ENCODE measurements at places on chromosomes 12 and 14.

DNA sequence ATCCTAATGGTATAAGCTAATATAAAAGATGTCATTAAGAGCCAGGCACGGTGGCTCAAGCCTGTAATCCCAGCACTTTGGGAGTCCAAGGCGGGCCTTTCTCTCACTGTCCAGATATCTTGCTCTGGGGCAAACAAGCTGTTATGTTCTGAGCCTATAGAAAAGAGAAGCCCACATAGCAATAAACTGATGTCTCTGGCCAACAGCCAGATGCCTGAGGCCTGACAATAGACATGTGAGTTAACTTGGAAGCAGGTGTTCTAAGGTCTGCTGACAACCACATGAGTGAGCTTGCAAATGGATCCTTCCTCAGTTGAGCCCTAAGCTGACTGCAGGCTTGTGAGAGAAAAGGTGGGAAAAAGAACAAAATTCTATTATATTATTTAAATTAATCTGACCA lies 25.0 kb downstream of the YAF2 start:
- no peak for DNase-seq

DNA sequence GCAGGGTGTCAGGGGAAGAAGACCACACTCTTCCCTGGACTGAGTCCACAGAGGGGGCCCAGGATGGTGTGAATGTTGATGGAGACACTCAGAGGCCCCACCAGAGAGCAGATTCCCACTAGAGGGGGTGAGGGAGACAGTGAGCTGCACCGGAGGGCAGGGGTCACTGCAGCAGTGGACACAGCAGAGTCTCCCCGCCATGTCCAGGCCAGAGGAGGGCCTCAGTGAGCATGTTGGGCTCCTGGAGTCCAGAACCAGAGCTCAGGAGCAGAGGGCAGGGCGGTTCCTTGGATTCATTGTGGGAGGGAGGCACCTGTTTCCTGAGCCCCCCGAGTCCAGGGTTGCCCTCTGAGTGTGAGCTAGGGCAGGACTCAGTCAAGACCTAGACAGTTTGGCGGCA lies 1.8 kb upstream of the KRT82 start:
- no peak for DNase-seq

GRCh38 chr14:31263485-31264133 lies 56.0 kb upstream of the HECTD1 start:
- DNase-seq = peak; percentile 73

GRCh38 chr12:51262758-51263177 lies 7.4 kb downstream of the SMAGP start:
- DNase-seq = no peak

DNA sequence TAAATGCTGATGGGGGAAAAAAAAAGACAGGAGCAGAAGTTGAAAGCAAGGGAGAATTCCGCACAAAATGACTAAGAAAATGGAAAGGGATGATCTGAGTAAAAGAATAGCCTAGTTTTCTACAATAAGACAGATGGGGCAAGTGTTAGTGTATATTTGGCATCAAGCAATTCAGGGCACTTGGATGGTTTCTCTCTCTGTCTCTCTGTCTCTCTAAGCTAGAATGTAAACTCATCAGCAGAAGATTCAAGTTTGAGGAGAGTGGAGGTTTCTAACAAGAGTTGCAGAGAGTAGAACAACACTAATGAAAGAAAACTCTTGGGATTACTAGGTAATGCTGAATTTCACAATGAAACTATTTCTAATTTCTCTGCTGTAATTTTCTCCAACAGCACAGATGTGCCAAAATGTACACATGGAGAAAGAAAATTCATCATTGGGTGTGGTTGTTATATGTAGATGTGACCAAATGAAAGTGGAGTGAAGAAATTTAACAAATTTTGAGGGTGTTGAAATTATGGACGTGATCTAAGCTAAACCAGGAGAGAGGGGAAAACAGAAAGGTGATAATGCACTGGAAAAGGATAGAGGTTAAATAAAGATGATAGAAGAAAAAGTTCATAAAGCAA lies 237.1 kb downstream of the ACSS3 start:
- no peak for DNase-seq

Data from Panc1 (cell line).